ENCODE measurements at places on chromosomes 12 and 14. TPM values are rescaled to one million over a fixed set of nuclear protein-coding genes. Genes with fewer than 3 reads are reported as not detected.

TXNDC16 gene
- total RNA-seq = 4.9 TPM

ENDOU gene
- not detected for total RNA-seq

WSB2 gene
- total RNA-seq = 193 TPM

GRCh38 chr12:107503129-107503855 lies 182.3 kb upstream of the PWP1 start:
- H3K36me3 ChIP-seq = no peaks in the 10 kb centered on the region
- H3K27ac ChIP-seq = no peak overlapping the region
- H3K27me3 ChIP-seq = no peaks in the 10 kb centered on the region
- DNase-seq = no peak
- H3K4me3 ChIP-seq = no peak overlapping the region

DNA sequence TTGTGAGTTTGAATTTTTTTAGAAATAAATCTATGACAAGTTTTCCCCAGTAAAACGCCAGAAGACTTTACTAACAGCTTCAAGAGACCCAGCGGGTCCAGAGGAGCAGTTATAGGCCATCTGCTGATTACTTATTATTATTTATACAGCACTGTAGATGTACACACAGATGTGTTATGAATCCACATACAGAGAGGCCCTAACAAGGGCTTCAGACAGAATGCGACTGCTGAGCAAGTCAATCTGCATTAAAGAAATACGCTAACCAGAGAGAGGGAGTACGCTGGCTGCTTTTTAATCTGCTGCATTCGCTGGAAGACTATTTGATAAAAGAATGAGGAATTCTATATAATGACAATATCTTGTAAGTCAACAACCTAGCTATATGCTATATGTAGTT lies 32.5 kb downstream of the ATF7 start:
- H3K4me1 ChIP-seq = peaks cover 15% of the 10 kb centered on the region
- no peaks in the 10 kb centered on the region for H3K36me3 ChIP-seq
- no peak overlapping the region for H3K4me3 ChIP-seq
